ENCODE measurements at places on chromosomes 2 and 18.

DNA sequence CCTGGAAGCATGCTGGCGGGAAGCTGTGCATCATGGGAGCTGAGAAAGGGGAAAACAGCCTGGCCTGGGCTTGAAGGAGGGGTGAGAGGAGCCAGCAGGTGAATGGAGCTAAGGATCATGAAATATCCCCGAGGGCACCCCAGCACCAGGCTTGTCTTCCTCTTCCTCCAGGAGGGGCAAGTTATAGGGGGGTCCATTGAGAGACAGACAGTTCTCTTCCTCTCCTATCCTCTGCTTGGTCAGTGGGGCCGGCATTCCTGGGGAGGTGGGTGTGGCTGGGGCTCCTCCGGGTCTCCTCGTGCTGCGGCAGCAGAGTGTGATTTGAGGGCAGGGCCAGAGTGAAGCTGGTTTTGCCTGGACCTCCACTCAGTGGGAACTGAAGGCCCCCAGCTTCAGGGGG, 78.9 kb downstream of the LIPG start:
- DNase-seq, result no peak

DNA sequence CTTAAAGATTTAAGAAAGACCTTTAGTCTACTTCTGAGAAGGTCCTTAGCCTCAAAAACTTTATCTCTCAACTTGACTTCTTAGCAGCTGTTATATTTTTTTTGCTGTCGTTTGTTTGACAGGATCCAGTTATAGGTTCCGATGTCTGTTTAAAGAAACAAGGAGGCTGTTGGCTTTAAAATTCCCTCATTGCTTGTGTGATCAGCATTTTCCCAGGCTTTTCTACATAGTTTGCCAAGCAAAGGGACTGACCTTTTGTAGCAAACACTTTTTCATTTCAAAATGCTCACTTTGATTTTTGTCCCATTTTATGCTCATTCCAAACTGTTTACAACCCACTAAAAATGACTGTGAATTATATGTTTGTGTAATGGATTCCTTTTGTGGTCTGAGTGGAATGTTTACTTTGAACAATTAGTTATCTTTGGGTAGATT, 394.9 kb downstream of the ARHGAP15 start:
- DNase-seq, result no peak

- DNase-seq, result no peak
Measured at GRCh38 chr2:3868012-3868805, 164.8 kb downstream of the DCDC2C start.

- no peak for DNase-seq
Measured at GRCh38 chr2:227827143-227827542, 13.5 kb downstream of the CCL20 start.

- no peak for DNase-seq
Measured at GRCh38 chr2:224958462-224958857, 83.8 kb downstream of the DOCK10 start.

GRCh38 chr2:40282428-40282827, 169.5 kb downstream of the SLC8A1 start:
- DNase-seq, result no peak

GRCh38 chr2:1757567-1757966, 13.3 kb upstream of the PXDN start:
- no peak for DNase-seq

- DNase-seq, result no peak
Measured at GRCh38 chr18:50456285-50456684, 81.4 kb downstream of the SKA1 start.

DNA sequence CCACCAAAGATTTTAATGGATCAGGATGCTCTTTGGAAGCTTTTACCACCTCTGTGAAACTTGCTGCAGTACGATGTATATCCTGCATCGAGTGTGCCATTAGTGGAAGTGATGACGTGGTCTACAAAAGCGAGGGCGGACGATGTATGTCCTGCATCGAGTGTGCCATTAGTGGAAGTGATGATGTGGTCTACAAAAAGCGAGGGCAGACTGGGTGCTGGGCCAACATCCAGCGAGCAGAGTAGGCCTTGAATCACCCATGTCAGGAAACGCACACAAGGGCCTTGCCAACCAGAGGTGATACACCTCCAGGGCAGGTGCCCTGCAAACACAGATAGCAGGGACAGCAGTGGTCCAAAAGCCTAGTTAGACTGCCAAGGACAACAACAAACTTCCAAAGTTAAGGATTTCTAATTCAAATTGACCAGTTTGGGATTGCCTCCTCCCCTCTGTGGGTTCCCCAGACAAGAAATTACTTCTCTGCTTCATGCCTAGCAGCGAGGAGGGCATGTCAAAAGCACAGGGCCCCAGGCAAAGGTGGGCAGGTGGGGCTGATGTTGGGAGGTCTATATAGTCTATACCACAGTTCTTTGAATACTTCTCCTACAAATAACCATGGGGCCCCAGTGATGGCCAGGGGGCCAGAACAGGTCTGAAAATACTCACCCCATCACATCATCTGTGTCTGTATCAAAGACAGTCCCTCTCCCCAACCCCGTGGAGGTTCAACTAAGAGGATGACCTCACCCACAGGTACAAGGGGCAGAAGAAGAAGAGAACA, 70.2 kb downstream of the ADD2 start:
- no peak for DNase-seq

- no peak for DNase-seq
Measured at GRCh38 chr18:41873730-41874129, 81.3 kb upstream of the PIK3C3 start.

DNA sequence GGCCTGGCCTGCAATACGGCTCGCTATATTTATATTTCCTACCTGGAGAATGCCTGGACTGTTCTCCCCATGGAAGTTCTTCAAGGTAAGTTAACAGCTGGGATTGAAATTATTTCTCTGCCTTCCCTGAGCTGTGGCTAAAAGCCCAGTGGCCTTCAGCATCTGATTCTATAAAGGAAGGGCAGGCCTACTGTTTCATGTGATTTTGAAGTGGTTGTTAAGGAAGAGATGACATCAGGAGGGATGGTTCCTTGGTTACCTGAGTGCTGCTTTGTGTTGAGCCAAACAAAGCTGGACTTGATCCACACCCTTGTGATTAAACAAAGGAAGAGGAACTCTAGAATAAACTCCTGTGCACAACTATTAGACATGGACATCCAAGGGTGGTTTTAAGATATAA, 61.6 kb downstream of the MFSD6 start:
- DNase-seq, result no peak

- no peak for DNase-seq
Measured at GRCh38 chr2:237901932-237902850, 42.8 kb downstream of the RAMP1 start.

DNA sequence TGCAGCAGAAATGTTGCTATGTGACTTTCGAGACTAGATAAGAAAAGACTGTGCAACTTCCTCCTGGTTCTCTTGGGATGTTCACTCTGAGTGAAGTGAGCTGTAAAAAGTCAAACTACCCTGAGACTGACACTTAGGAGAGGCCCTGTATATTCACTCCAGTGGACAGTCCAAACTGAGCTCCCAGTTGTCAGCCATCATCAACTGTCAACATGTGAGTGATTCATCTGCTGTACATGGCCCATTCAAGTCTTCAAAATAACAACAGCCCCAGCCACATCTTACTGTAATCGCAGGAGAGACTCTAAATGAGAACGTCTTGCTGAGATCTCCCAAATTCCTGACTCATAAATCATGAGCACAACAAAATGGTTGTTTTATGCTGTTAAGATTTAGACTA, 8.5 kb upstream of the UNC80 start:
- no peak for DNase-seq

- no peak for DNase-seq
Measured at GRCh38 chr2:216081012-216081411, 597 bp downstream of the PECR start.

GRCh38 chr18:56501896-56502295, 136.5 kb downstream of the TXNL1 start:
- DNase-seq, result no peak

DNA sequence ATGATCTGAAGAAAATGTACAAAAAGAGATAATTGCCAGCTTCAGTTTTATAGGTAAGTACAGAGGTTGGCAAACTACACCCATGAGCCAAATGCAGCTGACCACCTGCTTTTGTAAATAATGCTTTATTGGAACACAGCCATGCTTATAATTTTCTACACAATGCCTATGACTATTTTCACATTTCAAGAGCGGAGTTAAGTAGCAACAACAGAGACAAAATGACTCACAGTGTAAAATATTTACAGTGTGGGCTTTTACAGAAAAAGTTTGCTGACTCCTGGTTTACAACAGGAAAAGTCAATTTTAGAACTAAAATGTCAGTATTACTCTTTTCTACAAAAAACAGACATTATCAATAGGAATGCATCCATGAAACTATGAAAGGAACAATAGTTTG, 26.0 kb downstream of the CWC22 start:
- no peak for DNase-seq

GRCh38 chr18:36780748-36781147, 48.1 kb downstream of the TPGS2 start:
- DNase-seq, result no peak

- DNase-seq, result peak; percentile 64
Measured at GRCh38 chr2:121648206-121649148, 785 bp downstream of the CLASP1 start.

DNA sequence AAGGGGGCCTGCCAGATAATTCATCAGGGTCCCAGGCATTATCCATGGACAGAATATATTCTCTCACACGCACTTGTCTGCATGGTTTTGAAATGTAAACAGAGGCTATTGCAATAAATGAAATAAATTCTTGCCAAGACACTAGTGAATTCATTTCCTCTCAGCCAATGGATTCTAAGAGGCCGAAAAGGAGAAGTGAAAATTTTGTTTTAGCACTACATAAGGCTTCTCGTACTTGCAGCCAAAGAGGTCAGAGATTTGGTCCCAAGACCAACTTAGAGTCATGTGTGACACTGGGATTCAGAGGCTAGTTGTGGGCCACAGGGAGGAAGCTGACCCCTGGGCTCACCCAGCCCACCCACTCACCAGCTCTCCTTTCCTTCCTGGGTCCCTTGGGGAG, 184.1 kb upstream of the GLI2 start:
- DNase-seq, result no peak

DNA sequence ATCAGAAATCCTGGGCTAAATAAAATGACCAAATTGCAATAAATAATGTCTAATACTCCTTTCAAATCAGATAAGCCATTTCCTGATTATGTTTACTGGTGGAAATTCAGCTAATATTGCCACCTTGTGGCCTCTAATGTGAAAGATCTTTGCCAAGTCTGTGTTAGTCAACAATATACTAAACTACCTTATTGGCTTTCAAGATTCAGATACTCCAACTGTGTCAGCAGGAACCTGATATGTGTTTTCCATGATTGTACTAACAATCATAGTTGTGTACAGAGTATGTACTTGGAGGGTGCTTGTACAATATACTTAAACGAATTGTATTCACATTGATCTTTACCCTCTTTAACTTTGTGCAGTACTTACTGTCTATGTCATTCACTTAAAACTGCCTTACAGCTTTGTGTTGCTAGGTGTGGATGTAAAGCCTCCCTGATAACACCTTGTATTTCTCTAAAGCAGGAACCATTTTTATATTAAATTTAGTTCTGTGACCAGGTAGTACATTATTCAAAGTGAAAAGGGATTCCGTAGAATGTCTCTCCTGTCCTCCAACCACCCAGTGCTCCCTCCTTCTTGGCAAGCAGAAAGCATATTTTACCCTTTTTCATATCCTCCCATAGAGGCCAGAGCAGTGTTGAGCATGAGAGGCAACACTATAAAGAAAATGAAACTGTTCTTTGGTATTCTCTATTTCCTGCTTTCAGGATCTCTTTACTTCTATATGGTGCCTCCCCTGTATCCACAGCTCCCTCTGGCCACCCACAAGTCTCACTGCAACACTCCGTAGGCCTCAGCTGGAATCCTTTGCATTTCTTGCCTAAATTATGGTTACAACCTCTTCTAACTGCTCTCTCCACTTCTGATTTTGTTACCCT, 75.2 kb upstream of the C2orf15 start:
- peak; percentile 55 for DNase-seq

DNA sequence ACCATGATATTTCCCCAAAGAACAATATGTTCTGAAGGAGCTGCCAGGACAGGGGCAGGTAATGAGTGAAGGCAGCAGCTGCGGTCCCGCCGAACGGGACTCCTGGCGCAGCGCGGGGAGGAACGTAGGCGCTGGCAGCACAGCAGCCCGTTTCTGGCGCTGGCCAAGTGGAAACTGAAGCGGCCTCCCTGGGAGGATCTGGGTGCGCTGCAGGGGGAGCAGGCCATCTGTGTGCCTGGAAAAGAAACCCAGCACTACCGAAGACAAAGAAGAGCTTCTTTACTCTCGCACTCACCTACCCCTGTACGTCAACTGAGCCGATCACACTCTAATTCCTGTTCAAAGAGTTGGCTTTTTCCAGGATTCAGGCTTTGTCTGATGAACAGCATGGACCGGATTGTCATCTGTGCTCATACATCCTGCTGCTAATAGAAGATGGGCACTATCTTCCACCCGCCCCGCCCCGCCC, 11.8 kb downstream of the G6PC2 start:
- DNase-seq, result peak; percentile 34

DNA sequence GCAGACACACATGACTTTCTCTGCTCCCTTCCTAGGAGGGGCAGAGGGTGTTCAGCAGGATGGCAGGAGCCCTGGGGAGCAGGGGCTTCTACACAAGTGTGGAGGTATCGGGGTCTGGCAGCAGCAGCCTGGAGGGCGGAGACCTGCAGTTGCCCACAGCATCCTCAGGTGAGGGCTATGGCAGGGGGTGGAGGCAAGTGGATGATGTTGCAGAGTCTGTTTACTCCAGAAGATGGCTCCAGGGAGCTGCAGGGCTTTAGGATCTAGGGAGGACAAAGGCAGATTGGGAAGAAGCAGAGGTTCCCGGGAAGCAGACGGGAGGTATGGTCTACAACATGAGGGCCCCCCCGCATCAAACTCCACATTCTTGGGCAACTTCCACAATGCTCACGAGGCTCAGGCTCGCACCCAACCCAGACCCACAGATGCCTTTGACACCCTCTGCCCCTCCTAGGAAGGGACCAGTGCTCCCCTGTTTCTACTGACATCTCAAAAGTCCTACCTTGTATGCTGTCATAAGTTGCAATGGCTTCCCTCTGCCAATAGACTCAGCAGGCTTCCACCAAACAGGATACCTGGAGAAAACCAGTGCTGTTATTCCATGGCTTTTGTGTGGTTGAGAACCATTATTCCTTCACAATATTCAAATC, 12.0 kb upstream of the ATP6V1C2 start:
- DNase-seq, result no peak

GRCh38 chr2:8546612-8547283, 135.1 kb upstream of the ID2 start:
- DNase-seq, result no peak

DNA sequence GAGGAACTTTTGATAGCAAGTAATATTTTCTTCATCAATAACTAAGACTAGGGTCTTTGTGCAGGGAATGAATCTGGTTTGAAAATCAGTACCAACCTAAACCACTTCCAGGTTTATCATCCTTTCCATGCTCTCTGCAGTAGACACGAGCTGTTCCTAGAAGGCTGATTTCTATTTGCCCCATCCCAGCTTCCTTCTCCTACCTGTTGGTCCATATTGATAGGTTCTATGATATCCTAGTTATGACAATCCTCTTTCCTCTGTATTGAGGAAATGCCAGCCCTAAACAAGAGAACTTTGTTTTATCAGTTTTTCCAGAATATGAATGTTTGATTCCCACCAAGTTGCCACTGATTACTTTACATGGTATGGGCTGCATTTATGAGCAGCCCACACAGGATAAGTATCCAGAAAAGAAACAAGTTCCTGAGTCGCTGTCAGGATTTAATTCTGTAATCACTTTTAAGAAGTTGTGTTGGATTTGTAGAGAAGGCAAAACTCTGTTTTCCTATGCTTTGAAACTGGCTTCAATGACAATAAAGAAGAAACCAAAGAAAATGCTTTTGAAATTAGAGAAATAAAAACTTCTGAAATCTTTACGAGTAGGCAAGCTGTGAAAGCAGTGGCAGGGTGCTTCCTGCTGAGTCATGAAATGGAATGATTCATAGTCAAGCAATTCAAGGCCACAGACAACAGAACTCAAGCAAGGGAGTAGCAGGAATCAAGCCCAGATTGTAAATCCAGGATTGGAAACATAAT, 37.3 kb upstream of the TANK start:
- DNase-seq, result peak; percentile 41

Data from globus pallidus (tissue), 1 donor.